Stimulated activated CD4-positive, alpha-beta T cell treated with anti-CD3 and anti-CD28 coated beads, Interleukin-4, amount 100 ng/mL, for 4 hours (primary cell): ENCODE measurements at places on chromosomes 13 and 19.

GRCh38 chr13:109158383-109158782 is 529.0 kb downstream of the MYO16 start:
- DNase-seq, result no peak

DNA sequence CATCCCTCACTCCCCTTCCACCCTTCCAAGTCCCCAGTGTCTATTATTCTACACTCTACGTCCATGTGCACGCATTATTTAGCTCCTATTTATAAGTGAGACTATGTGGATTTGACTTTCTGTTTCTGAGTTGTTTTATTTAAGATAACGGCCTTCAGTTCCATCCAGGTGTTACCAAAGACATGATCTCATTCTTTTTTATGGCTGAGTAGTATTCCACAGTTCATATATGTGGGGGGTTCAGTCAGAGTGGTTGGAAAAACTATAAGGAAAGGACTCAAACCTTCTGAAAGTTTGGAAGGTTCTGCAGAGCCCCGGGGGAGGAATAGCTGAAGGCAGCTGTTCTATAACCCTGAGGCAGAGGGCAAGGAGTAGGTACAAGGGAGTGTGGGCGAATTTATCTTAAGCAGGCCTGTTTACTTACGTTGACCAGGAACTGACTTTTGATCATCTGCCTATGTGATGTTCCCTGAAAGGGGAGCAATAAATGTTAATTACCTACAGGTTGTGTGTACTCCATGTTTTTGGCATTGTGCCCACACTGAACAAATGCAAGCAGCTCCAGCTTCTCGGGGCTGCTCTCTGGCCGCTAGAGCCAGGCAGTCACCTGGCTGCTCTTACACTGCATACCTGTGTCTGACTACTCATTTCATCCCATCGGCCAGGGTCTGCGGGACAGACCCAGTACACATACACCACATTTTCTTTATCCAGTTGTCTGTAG is 13.5 kb upstream of the ADGRE1 start:
- DNase-seq, result no peak

DNA sequence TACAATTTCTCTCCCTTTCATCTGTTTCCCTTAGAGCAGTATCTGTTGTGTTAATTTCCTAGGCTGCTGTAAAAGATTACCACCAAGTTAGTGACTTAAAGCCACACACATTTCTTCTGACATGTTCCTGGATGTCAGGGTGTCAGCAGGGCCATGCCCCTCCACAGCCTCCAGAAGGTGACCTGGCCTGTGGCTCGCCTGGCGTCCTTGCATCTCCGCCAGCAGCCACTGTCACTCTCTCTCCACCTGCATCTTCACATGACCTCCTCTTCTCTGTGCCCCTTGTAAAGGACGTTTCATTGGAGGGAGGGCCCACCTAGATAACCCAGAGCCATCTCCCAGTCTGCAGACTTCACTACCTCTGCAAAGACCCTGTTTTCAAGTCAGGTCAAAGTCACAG is 61.3 kb downstream of the SLC7A9 start:
- no peak for DNase-seq

DNA sequence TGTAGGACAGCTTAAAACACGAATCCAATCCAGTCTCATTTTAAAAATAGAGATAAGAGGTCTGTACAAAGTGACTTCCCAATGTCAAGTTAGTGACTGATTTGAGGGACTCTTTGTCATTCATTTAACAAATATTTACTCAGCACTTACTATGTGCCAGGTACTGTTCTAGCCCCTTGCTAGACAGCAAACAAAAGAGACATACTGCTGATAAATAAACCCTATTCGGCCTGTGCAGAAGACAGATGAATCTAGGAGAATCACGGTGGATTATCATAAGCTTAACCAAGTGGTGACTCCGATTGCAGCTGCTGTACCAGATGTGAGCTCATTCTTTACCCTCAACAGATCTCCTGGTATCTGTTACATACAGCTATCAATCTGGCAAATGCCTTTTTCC is 6.4 kb upstream of the ELF1 start:
- DNase-seq, result no peak

DNA sequence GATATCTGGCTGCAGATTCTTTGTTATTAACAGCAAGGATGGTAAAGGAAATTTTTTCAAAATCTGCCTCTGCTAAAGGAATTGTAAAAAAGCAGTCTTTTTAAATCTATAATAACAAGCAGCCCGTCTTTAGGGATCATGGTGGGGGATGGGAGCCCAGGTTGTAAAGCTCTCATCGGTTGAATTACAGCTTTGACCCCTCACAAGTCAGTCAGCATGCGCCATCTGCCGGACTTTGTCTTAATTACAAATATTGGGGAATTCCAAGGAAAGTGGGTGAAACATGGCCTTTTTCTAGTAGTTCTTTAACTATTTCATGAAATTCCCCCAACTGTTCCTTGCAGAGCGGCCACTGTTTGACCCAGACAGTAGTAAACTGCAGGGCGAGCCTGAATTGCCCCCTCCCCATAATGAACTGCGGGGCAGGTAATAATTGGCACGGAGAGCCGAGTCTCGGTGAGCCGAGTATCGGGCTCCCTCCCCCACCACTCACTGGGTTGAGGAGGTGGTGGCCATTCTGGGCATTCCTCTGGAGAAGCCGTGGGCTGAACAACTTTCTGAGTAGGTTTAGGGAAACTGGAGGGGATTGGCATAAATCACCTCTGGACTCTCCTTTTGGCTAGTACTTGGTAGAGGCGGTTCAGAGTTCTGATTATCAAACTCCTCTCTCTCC is 11.6 kb downstream of the ZNF578 start:
- no peak for DNase-seq

DNA sequence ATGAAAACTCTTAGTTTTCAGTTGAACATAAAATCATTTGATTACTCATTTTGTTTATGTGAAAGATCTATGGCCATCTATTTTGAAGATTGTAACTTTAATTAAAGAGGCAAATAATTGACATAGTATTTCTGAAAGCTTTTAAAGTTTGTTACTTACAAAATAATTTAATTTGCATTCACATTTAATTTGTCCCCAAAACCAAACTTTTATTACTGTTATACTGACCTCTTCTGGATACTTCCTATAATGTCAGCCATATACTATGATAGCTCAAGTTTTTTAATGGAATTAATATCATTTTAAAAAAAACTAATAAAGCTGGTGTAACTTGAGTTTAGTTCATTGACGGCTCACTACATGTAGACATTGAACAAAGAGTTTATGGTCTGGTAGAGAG is 4.9 kb upstream of the SGCG start:
- DNase-seq, result no peak

GRCh38 chr13:107117327-107118012 is 549.5 kb upstream of the ARGLU1 start:
- DNase-seq, result no peak

DNA sequence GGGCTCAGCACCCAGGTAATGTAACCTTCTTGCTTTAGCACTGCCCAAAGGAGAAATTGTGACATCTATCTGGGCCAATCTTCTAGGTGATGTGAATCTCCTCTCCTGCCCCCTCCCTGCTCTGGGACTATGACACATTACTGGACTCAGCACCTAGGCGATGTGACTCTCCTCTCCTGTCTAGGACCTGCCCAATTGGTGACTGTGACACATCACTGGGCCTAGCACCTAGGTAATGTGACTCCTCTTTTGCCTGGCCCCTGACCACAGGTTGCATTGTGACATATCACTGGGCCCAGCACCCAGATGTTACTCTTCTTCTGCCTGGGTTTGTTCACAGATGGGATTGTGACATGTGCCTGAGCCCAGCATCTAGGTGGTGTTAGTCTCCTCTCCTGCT is 45.0 kb downstream of the ZNF85 start:
- no peak for DNase-seq

DNA sequence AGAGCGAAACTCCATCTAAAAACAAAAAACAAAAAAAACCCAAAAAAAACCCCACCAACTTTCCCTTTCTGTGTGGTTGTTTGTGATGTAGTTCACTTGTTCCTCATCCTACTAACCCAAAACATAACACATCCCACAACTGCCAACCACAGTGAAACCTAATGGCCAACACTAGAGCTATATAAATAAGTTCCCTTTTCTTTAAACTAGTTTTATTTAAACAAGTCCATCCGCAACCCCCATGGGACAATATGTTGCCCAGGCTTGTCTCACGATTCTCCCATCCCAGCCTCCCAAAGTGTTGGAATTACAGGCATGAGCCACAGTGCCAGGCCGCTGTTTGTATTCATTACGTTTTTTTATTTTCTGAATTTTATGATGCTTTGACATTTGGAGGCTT is 71.2 kb upstream of the ADGRE5 start:
- no peak for DNase-seq

- DNase-seq, result no peak
These were observed 42.4 kb upstream of the RFC3 start for GRCh38 chr13:33775339-33776108.

DNA sequence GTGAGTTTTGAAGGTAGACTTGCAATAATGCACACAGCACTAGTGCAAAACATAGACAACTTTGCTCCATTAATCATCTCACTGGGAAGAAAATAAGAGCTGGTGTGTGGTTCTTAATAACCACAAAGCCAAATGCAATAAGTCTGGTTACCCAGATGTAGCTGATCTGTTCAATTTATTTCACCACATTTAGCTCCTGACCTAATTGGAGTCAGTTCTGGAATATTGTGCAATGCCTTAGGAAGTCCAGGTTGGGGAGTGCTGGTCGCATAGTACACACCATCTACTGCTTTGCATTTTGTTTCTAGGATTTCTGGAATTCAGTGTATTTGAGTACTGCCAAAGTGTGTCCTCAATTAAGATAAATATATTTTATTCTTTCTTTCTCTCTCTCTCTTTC is 483.3 kb upstream of the SPRY2 start:
- DNase-seq, result no peak

- DNase-seq, result no peak
These were observed 59.9 kb upstream of the C13orf46 start for GRCh38 chr13:114033541-114034315.

- no peak for DNase-seq
These were observed 22.4 kb downstream of the ZNF571 start for GRCh38 chr19:37572203-37572602.

GRCh38 chr13:47094734-47095434 is 198.0 kb upstream of the HTR2A start:
- DNase-seq, result no peak

GRCh38 chr13:102847272-102848234 is 1.7 kb downstream of the ERCC5 start:
- no peak for DNase-seq

- no peak for DNase-seq
These were observed 146.2 kb upstream of the FNDC3A start for GRCh38 chr13:48829536-48829935.

- no peak for DNase-seq
These were observed 6.3 kb upstream of the CDK8 start for GRCh38 chr13:26247608-26248007.

- no peak for DNase-seq
These were observed 197.1 kb downstream of the ITGBL1 start for GRCh38 chr13:101649488-101650126.

- DNase-seq, result no peak
These were observed 638 bp downstream of the ANKRD27 start for GRCh38 chr19:32674153-32674930.

DNA sequence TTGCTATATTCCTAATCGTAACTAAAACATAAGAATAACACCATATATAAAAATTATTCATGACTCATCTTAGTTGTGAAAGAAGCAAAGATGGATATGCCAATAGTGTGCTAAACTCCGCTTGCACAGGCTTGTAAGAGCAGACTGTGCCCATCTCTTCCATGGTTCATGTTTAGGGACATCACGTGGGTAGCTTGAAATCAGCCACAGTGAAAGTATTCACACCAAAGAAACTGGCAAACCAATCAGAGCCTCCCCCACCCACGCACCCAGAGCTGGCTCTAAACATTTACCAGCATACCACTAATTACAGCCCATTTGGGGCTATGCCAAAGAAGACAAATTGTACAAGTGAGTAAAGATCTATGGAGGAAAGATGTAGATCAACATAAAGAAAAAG is 147.5 kb downstream of the DIAPH3 start:
- DNase-seq, result no peak

DNA sequence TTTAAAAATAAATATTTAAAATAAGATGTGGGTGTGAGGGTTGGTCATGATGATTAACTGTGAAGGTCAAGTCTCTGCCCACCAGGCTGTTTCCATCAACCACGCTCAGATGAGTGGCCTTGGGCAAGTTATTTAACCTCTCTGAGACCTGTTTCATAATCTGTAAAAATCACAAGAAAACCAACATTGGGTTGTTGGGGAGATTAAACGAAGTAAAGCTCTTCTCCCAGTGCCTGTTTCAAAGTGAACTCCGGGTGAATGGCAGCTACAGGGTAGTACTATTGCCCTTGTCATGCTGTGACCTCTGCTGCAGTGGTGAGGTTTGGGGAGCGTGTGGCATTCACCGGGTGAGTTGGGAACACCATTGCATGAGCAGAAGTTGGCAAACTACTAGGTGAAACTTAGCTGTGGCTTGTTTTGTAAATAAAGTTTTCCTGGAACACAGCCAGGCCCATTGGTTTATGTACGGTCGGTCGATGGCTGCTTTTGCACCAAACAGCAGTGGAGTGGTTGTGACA is 153.2 kb downstream of the USP12 start:
- DNase-seq, result no peak

DNA sequence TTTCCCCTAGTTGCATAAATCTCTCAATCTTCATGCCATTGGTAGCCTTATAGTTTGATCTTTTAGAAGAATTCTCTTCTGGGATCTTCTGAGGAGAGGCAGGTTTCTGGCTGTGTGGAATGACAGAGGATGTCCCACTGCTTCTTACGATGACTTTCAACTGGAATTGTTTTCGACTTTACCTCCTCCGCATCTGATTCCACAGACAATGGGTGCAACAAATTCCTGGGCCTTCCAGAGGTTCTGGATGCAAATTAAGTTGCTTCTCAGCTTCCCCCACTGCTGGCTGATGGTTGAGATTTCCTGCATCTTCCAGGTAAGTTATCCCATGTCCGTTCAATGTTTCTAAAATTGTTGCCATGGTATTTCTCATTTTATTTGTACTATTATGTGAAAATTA is 142.3 kb upstream of the TSC22D1 start:
- no peak for DNase-seq

DNA sequence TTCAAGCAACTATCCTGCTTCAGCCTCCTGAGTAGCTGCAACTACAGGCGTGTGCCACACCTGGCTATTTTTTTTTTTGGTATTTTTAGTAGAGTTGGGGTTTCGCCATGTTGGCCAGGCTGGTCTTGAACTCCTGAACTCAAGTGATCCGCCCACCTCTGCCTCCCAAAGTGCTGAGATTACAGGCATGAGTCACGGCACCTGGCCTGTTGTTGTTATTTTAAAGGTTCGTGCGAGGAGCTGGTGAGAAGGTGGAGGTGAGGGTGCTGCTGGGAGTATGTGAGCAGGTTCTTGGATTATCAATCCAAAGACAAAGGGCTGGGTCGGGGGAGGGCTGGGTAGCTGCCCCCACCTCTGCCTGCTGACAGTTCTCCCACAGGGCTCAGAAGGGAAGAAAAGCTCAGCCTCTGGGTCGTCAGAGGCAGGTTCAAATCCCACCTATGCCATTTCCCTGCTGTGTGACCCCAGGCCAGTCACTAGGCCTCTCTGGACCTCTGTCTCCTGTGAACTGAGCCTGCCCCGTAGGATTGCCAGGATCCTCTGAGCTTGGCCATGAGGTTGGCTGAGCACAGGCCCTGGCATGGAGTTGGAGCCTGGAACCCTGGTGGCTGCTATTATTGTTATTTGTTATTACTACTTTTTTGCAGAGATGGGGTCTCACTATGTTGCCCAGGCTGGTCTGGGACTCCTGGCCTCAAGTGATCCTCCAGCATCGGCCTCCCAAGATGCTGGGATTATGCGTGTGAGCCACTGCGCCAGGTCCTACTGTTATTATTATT is 1.5 kb downstream of the CKM start:
- no peak for DNase-seq
